ENCODE measurements at places on chromosomes 4 and X.

DNA sequence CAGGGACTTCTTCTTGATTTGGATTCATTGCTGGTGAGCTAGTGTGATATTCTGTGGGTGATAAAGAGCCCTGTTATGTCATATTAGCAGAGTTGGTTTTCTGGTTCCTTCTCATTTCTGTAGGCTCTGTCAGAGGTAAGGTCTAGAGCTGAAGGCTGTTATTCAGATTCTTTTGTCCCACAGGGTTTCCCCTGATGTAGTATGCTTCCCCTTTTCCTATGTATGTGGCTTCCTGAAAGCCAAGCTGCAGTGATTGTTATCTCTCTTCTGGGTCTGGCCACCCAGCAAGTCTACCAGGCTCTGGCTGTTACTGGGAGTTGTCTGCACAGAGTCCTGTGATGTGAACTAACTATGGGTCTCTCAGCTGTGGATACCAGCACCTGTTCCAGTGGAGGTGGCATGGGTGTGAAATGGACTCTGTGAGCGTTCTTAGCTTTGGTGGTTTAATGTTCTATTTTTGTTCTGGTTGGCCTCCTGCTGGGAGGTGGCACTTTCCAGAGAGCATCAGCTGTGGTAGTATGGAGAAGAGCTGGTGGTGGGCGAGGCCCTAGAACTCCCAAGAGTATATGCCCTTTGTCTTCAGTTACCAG lies 373.7 kb downstream of the AR start:
- DNase-seq = no peak

- no peak for DNase-seq
Observed at GRCh38 chr4:180153587-180153986, 2089.6 kb upstream of the TENM3 start.

DNA sequence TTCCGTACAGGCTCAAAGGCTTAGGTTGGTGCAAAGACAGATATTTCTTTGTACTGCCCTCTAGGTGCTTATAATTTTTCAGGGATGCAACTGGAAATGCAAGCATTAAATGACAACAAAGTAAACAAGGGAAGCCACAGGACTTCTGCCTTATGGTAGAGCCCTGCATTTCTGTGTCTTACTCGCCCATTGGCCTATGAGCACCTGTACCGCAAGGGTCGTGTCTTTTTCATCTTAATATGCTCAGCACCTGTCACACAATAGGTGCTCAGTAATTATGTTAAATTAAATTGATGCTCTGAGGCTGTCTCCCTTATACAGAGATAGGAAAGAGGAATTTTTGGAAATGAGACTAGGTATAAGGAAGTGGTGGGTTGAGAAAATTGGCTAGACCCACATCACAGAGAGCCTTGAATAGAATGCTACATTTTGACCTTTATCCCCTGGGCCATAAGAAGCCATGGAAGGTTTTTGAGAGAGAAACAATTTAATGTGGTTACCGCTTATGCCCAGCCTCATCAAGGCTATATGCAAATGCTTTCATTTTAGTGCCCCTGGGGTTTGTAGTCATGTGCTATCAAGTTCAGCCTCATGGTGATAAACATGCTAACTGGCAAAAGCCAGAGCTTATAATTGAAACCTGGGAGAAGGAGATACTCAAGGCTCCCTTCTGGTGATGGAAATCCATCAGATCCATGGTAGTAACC lies 16.3 kb downstream of the VSIG4 start:
- DNase-seq = no peak

- DNase-seq = no peak
Observed at GRCh38 chrX:153158319-153158718, 20.8 kb upstream of the MAGEA1 start.

GRCh38 chrX:113470166-113470565 lies 629.5 kb upstream of the AMOT start:
- DNase-seq = no peak

GRCh38 chrX:146241902-146242301 lies 424.3 kb downstream of the SLITRK2 start:
- DNase-seq = no peak

- no peak for DNase-seq
Observed at GRCh38 chr4:1695913-1696312, 11.8 kb upstream of the FAM53A start.

GRCh38 chr4:113302051-113302450 lies 252.6 kb downstream of the ANK2 start:
- no peak for DNase-seq

DNA sequence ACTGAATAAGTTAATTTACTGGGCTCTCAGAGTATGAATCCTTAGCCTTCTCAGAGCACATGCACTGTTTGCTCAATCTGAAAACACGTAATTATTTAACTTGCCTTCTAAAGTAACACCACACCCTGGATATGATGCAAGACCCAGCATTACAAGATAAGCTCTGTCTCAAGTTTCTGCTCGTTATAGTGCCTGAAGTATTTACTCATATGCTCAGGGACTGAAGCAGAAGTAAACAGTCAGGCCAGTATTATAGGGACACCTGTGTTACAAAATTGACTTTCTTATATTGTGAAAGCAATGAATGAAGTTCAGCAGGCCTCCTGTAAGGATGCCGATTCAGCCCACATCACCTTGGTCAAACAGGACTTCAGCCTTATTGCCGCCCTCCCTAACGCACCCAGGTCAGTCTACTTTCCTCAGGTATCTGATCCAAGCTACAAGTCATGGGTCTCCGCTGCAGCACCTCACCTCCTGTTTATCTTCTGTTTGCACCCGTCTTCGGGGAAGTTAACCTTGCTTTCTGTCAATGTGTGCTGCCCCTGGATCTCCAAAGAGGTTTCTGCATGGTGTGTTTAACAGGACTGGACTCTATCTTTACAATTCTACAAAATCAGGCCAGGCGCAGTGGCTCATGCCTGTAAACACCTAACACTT lies 42.8 kb upstream of the KLF3 start:
- no peak for DNase-seq

DNA sequence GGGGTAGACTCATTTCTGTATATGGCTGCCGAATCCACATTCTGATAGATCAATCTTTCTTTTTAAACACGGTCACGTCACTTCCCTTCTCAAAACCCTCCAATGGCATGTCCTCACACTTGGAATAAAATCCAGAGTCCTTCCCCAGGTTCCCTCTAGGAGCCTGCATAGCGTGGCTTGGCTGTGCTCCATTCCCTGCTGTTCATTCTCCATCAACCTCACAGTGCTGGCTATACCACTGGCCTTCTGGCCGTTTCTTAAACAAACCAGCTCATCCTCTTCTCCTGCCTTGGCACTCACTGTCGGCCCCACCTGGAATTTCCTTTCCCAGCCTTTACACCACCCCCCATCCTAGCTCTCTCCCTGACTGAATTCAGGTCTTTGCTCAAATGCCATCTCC lies 77.1 kb downstream of the RBM47 start:
- DNase-seq = no peak

GRCh38 chr4:53592686-53593501 lies 1.6 kb upstream of the LNX1 start:
- DNase-seq = no peak

DNA sequence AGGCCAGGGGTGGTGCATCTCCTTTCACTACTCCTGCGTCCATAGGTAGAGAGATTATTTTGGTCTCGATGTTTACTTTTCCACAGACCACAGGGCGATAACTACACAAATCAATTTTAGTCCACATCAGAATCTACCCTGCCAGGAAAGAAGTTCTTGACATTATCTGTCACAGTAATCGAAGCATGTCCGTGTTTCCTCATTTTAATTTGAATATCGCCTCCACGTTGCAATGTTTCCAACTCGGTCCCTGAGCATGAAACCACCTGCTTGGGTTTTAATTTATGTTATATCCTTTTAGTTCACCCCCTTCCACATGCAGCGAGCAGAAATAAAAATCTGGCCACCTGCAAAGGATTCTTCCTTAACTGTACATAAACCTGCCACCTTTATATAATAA lies 100.1 kb upstream of the ATXN3L start:
- DNase-seq = no peak

DNA sequence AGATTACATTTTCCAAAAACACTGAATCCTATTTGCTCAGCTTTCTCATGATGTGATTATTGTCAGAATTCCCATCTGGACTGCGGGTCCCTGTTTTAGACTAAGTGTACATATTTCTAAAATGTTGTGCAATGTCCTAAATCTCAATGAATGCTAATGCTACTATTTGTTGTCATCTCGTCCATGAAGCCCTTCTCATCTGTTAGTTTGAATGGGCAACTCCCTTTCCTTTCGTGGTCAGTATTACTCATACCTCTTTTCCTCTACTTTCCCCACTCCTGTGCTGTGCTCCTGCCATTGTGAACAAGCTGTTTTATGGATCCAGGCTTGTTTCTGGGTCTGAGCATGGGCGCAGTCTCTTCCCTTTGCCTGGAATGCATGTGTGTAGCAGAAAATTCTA lies 91.0 kb downstream of the MID1 start:
- DNase-seq = no peak

- no peak for DNase-seq
Observed at GRCh38 chr4:176775338-176775737, 17.4 kb downstream of the VEGFC start.

DNA sequence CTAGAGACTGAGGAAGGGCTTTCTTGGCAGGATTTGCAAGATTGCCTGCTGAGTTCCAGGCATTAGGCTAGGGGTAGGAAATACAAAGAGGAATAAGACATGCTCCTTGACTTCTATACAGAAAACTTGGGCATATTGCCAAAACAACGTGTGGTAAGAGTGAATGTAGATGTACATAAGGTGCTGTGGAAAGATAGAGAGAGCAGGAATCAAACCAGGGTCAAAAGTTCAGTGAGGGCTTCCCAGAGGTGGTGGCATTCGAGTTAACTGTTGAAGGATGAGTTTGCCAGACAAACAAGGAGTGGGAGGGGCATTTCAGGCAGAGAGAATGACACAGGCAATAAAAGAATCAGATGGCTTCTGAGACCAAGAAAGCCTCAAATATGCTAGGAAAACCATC lies 187.9 kb downstream of the KDR start:
- DNase-seq = no peak

- no peak for DNase-seq
Observed at GRCh38 chr4:153064571-153064970, 128.4 kb downstream of the FHDC1 start.

DNA sequence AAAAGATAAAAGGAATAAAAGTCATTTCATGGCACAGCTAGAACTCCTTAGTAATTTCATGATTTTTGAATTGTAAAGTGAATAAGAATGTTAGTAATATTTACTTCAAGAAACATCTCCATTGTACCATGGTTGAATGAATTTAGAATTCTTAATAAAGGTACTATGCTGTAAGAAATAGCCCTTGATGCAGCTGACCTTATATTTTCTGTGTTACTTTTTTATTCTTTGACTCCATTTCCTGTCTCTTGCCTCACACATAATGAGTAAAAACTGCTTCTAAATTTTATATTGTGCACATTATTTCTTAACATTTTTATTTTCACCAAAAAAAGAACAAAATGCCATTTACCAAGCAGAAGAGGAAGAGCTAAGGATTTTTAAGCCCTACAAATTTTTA lies 81.9 kb upstream of the PDHA2 start:
- no peak for DNase-seq

GRCh38 chrX:146934256-146934655 lies 119.7 kb upstream of the CXorf51A start:
- no peak for DNase-seq

- no peak for DNase-seq
Observed at GRCh38 chr4:165877286-165877685, 4.2 kb downstream of the TLL1 start.

DNA sequence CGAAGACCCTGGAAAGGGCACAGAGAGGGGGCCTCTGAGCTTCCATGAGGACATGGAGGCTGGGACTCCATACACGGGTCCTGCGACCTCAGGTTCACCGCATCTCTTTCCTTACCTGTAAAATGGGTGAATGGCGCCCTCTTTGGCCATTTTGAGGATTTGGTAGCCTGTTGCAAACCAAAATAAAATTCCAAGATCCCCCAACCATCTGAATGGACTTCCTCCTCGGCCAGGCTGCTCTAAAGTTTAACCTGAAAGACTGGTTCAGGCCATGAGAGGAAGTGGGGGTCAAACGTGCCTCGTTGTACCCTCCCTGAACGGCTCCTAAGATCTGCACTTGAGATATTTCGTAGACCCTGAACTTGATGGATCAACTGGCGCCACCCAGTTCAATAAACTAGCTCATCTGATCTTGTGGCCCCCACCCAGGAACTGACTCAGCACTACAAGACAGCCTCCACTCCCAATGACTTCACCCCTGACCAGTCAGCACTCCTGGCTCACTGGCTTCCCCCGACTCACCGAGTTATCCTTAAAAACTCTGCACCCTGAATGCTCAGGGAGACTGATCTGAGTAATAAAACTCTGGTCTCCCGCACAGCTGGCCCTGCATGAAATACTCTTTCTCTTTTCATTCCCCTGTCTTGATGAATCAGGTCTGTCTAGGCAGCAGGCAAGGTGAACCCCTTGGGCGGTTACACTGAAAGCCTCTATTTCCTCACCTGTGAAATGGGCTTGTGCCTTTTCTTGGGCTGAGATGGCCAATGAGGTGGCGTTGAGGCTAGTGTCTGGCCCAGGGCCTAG lies 32.9 kb upstream of the GPR78 start:
- no peak for DNase-seq

DNA sequence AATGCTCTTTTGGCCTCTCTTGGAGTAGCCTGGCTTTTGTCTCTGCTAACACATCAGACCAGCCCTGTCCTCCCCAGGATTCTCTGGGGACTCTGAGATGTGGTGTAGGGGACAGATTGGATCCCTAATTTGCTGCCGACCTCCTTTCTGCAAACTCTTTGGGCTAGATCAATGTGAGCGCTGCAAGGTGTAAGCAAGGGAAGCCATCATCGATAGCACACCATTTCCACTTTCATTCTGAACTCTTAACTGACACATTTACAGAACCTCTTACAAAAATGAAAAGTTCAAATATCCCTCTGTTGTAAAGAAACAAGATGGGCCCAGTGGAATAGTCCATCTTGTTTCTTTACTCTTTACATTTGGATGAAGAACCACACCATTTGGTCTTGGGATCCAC lies 46.6 kb downstream of the PGRMC2 start:
- no peak for DNase-seq

DNA sequence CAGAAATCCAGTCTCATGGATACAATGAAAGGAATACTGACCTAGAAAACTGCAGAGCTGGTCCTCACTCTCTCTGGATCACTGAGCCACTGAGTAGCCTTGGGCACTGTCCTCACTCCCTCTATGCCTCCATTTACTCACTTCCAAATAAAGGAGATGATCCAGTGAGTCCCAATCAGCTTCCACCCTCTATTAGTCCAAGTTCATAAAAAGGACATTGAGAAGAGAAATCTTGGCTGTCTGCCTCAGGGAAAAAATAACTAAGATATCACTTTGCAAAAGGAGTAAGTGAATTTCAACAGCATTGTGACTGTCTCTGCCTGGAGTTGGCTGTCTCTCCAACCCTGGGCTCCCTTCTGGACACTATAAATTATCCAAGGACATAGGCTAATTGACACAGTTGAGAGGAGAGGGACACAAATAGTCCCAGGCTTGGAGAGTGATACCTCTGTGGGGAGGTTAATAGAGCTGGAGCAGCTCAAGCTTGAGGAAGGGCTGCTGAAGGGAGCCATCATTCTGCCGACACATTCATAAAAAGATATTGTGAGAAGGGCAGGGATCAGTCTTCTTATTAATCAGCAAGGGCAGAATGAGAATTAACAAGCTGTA lies 572.3 kb downstream of the RAB28 start:
- no peak for DNase-seq

GRCh38 chr4:168907119-168907698 lies 102.8 kb downstream of the CBR4 start:
- no peak for DNase-seq
